Hematopoietic multipotent progenitor cell treated with erythropoietin and hydrocortisone succinate and interleukin-3 and kit ligand, for 15 days (in vitro differentiated cells): ENCODE measurements at places on chromosomes 2 and 18.

DNA sequence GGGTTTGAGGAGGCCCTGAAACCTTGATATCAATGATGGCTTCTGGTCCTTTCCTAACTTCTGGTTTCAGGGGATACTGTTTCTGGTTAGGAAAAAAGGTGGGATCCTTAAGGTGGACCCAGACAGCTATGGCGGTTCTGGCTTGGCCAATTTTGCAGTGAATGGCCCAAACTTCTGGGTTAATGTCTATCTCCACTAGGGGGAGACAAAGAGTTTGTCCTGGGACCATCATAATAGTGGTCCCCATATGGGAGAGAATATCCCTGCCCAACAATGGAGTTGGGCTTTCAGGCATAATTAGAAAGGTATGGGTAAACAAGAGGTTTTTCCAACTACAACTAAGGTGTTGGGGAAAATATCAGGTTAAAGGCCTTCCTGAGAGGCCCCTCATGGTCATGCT, 273.5 kb downstream of the CALCRL start:
- peak; percentile 33 for DNase-seq

DNA sequence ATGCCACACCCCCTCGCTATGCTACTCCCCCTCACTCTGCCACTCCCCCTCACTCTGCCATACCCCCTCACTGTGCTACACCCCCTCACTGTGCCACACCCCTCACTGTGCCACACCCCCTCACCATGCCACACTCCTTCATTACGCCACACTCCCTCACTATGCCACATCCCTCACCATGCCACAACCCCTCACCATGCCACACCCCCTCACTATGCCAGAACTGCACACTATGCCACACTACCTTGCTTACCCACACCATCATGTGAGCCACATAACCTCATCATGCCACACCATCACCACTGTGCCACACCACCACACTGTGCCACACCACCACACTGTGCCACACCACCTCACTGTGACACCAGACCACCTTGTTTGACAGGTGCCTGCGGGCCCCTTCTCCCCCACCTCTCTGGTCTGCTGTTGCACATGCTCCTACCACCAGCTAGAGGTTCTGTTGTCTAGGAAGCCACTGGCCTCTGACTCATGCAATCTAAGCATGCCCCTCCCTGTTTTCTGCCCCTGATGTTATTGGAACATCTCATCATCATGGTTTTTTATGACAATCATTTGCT, 22.0 kb downstream of the MARCHF4 start:
- no peak for DNase-seq

- DNase-seq: no peak
These were observed 408.5 kb downstream of the ZEB2 start for GRCh38 chr2:144111437-144111836.

- no peak for DNase-seq
These were observed 166.3 kb upstream of the HDAC4 start for GRCh38 chr2:239566995-239567568.

DNA sequence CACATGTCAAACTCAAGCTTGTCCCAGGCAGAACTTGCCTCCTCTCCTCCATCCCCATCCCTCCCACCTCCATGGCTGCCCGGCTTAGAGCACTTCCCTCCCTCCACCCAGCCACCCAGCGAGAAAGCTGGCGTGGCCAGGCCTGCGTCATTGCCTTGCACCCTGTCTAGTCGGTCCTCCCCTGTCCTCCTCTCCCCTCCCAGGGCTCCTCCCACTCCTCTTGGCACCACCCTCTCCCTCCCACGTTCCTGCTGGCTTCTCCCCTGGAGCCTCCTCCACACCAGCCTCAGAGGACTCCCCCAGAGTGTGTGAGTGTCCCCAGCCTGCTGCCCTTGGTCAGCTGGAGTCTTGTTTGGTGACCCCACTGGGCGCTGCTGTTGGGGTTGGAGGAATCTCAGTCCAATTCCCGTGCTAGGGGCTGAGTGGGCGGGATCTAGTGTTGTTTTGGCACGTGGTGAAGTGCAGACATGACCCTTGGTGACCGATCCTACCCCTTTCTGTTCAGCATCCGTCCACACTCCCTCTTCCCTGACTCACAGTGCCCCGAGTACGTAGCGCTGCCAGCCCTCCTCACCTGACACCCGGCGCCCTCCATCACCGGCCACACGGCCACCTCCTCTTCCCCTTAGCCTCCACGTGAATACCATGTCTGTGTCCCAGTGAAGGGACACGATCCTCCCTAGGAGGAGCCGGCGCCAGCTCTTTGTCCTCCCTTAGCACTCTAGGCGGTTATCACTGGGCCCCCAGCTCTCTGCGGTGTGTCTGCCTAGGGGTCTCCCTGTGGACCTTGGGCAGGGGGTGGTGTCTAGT, 41.4 kb downstream of the ATP6V1C2 start:
- DNase-seq: no peak

GRCh38 chr2:67272195-67272594, 124.9 kb upstream of the ETAA1 start:
- no peak for DNase-seq

- DNase-seq: no peak
These were observed 8.4 kb upstream of the CD226 start for GRCh38 chr18:69956057-69956456.

GRCh38 chr2:200450288-200450687, 59.6 kb downstream of the KCTD18 start:
- no peak for DNase-seq

DNA sequence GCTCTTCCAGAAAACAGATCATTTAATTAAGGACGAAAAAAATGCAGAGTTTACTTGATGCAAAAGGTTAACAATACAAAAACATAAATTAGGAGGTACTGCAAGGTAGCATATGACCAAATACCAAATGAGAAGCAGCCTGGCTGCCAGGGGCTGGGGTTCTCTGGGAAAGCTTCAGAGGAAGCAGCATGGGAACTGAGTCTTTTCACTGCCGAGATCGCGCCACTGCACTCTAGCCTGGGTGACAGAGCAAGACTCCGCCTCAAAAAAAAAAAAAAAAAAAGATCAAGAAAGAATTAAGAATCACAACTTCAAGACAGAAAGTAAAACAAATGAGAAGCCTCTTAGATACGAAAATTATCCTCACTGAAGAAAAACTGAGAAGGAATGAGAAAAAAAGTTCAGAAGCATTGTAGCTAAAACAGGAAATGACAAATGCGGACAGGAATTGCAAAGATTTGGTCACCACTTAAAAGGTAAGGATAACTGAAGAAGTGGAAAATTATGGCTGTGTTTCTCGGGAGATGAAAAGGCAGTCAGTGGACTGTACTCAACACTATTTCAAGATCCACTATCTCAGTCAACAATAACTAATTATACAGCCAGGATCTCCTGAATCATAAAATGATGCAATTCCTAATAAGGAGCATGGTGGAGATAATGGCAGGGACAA, 4.3 kb downstream of the SEPTIN10 start:
- DNase-seq: no peak

GRCh38 chr2:201471732-201472393, 20.3 kb downstream of the STRADB start:
- peak; percentile 38 for DNase-seq

DNA sequence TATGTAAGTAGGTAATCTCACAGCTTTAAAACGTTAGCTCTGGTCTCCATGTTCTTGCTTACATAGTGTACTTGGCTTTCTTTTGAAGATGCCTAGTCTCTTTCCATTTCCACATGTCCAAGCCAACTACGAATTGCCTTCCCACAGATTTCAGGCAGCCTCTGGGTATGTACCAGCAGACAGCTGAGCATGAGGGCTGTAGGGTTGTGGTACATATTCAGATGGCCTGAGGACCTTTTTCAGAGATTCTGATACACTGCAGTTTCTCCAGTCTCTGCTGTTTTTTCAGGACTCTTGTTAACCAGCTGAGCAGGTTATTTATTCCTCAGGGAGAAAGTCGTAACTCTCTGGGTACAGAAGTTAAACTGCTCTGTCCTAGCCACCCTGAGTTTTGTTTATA, 3.1 kb upstream of the KCNJ13 start:
- no peak for DNase-seq

GRCh38 chr18:74942319-74942910, 266.5 kb downstream of the PTGR3 start:
- no peak for DNase-seq

DNA sequence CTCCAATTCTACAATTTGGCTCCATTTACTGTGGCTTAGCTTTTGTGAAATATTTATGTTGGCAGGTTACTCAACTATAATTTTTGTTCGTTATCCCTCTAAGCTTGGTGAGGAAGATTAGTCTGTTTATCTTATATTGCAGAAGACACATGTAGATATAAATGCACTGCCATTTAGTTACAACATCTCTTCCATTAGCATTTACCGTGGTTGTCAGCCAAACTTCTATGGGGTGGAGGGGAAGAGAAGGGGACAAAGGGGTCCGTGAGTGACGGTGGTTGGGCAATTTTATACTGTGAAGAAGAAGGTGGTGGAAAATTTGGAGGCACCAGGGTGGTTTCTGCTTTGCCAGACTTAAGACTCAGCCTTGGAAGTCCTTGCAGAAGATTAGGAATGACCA, 117.6 kb upstream of the CXCR4 start:
- no peak for DNase-seq

- DNase-seq: no peak
These were observed 29.1 kb downstream of the XIRP2 start for GRCh38 chr2:166917415-166917814.

- DNase-seq: no peak
These were observed 174.9 kb downstream of the ASB1 start for GRCh38 chr2:238601433-238602222.

GRCh38 chr2:106270471-106270891, 76.4 kb upstream of the UXS1 start:
- DNase-seq: no peak

GRCh38 chr2:70133491-70134322, 46.4 kb downstream of the PCBP1 start:
- no peak for DNase-seq

DNA sequence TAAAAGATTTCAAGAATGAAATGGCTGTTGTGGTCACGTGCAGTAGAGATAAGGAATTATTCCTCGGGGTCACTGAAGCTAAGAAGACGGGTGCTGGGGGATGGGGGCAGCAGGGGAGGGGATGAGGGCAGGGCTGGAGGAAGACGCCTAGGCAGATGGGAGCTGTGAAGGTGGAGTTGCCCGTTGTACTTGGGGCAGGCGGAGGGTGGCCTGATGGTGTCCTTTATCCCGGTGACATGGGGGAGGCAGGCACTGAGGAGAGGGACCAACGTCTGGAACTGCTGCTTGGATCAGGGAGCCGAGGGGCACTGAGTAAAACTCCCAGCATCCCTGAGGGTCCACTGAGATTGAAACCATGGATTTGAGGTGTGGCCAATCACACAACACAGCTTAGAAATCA, 64.9 kb downstream of the ZCCHC2 start:
- DNase-seq: no peak
